ENCODE measurements at places on chromosomes 3 and 15.

DNA sequence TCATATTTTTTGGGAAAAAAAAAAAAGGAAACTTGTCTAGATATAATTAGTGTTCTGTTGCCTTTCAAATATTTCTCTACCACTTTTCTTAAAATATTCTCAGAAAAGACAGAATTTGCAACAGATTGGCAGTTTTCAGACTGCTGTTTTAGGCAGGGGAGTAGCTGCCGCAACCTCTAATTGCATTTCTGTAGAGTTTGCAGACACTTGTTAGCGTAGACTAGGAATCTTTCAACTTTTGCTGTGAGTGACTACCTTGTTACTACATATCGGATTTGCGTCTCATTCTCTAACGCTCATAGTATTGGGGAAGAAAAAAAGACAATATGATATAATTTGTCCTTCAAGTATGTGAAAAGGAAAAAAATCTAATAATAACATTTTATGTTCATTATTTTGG lies 10.7 kb downstream of the TGFBR2 start:
- DNase-seq = peak; percentile 1

DNA sequence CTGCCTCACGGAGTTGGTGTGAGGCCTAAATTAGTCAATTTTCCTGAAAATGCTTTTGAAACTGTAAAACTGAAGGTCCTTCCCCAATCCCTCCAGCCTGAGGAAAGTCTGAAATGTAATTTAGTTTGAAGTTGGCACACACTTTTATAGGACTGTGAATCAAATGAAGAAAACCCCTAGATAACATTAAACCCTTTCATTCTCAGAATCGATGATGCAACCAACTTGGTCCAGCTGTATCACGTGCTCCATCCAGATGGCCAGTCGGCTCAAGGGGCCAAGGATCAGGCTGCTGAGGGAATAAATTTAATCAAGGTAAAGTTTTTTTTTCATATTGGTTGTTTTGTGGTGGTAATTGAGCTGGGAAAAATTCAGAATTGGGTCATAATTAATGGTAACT lies 11.7 kb downstream of the MRPS22 start:
- DNase-seq = no peak

GRCh38 chr15:51051776-51052175 lies 42.9 kb downstream of the TNFAIP8L3 start:
- no peak for DNase-seq

DNA sequence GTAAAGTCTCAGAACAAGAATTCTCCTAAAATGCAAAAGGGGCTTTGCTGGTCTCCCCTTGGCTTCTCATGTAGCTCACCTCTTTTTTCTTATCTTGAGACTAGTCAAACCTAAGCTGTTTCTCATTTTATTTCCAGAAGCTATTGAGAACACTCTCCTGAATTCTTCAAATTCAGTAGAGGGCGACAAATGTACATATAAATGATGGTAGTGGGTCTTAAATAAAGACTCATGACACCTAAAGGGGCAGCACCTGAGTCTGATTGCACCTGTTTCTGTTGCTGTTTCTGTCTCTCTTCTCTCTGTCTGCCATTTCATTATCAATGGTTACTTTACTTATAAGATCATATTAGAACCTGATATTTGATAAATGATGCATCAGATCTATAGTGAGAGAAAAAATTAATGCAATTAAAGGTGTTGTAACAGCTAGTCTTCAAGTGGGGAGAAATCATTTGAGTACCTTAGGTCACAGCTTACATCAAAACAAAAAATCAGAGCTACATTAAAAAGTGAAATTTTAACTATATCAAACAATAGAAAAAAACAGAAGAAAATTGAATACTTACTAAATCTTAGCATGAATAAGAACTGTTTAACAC lies 7.0 kb downstream of the ADIPOQ start:
- DNase-seq = no peak

DNA sequence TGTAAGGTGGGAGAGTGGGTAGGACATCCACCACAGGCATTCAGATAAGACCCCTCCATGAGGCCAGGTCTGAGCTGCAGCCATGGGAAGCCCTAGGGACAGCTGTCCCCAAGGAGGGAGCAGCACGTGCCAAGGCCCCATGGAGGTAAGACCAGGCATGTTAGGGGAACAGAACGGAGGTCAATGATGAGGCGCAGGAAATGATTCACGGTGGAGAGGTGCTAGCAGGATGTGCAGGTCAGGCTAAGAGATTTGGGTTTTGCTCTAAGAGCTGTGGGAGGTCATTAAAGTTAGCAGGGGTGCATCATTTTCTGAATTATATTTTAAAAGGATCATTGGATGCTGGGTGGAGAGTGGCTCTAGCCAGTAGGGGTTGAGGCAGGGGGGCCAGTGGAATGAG lies 66.4 kb upstream of the SNRPA1 start:
- DNase-seq = no peak

DNA sequence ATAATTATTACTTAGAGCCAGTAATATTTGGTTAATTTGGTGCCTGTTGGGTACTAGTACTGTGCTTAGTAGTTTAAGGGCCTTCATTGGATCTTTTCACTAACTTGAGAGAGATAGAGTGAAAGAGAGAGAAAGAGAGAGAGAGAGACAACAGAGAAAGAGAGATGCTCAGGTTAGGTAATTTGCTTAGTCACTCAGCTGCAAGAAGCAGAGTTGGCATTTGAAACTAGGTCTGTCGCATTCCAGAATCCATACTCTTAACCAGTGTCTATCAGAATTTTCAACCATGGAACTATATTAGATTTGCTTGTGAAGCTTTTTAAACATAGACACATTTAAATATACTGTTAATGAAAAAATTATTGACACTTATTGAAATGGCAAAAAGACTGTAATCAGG lies 31.1 kb upstream of the NUDT16 start:
- DNase-seq = no peak

DNA sequence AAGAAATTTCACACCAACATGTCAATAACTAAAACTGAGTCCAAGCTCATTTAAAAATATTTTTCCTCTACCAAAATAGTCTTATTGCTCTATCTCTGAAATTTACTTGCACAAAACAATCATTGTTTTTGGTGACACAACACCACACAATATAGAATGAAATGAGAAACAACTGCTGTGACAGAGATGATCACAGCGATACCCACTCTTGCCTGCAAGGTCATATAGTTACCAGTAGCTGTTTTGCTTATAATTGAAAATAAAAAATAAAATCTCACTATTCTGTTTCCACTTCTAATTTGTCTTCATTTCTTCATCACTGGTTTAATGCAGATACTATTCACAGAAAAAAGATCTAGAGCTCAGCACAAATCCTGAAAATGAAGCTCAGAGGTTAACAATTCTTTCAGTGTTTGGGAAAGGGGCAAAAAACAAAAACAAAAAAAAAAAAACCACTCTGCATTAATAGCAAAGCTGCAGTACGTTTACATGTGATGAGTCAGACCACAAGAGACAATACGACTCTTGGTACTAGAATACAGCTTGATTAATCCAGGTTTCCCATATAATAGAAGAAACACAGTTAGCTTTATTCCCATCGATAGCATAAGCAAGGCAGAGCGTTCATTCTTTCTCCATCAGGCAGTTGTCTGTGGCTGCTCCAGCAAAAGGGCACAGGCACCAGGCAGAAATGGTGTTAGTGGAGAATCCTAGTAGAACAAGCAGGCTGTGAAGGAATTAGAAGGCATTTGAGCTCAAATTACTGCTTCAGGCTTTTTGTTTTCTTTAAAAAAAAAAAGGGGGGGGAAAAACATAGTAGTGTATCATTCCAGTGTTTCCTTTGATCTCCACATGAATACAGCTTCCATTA lies 773 bp downstream of the ANKRD28 start:
- no peak for DNase-seq

DNA sequence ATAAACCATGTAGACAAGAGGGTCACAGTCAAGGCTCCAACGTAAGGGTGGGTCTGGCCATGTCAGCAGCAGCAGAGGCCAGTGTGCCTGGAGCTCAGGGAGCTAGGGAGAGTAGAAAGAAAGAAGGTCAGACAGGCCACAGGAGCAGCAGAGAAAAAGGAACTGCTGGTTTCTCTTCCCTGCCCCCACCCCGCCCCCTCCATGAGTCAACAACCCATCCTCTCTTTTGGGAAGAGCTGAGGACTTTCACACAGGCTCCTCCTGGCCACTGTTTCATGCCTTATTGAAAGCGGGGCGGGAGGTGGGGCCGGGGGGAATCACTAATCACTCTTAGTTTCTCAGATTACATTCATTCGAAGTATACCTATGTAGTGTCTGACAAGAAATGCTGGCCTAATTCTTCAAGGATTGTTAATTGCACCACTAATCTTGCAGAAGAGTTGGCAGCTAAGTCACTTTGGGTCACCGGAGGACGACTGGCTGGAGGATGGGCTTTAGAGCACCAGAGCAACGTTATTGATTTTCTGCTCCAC lies 9.1 kb upstream of the SCG3 start:
- DNase-seq = no peak

GRCh38 chr15:62517541-62517940 lies 352.5 kb upstream of the C2CD4B start:
- DNase-seq = no peak

- DNase-seq = no peak
These were observed 8.7 kb downstream of the WDR82 start for GRCh38 chr3:52269776-52270175.

- no peak for DNase-seq
These were observed 2.7 kb downstream of the IREB2 start for GRCh38 chr15:78440375-78441373.

- no peak for DNase-seq
These were observed 68.7 kb upstream of the ADAMTS9 start for GRCh38 chr3:64756398-64756986.

- no peak for DNase-seq
These were observed 23.1 kb downstream of the DCUN1D1 start for GRCh38 chr3:182957226-182957625.

DNA sequence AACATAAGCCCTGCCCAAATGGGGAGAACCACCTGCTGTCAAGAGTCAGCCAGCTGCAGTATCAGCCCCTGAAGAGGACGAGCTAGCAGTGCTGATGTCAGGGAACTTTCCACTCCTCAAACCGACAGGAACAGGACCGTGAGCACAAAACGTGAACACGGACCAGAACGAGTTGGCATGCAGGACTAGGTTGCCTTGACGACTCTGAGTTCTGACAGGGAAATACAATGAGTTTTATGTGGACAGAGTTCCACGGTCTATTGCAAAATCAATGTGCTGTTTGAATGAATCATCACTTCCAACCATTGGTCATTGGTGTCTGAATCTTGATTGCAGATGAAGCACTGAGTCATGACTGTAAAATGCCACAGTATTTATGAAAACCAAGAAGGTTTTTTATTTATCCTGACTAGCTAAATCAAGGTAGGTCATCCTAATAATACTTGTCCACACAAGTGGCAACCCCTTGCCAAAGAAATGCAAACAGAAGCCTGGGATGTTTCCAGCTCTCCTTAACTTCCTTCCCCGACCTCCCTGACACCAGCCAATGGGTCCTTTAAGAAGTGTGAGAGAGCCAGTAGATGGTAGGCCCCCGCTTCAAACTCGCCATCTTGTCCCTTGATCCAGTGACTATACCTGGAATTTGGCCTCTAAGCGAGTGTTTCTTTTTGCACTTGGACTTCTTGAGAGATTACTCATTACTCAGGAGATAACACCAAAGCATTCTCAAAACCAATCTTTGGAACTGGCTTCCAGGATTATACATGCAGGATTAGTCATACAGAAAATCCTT lies 119.6 kb downstream of the ASB7 start:
- no peak for DNase-seq

- DNase-seq = no peak
These were observed 20.8 kb downstream of the CIAO2A start for GRCh38 chr15:64072812-64073211.

DNA sequence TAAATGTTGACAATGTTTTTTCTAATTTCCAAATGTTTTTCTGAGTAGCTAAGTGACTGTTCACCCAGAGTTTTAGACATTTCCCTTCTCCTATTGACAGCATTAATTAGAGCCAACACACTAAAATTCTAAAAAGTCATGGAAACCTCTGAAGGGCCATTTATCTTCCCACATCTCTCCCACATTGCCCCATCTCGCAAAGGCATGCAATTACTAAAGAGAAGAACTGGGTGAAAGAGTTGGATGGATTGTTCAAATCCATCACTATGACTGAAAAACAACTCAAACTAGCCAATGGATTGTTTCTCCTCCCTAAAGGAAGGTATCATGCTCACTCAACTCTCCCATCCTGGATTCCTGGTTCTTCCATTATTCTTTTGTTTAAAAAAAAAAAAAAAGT lies 30.0 kb upstream of the PHLDB2 start:
- DNase-seq = no peak

DNA sequence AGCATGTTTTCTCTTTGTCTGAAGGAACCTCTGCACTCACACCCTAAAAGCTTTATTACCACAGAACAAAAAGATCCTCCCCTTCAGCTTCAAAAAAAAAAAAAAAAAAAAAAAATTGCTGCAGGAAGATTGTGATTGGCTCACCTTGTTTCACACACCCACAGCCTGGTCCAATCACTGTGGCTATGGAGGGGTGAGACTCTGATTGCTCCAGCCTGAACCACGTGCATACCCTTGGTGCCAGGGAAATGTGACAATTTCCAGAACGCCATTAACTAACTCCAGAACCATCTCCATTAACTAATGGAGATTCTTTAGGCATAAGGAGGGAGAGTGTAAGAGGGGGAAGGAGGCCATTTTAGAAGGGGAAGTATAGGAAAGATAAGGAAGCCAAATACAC lies 106.5 kb upstream of the CRBN start:
- no peak for DNase-seq

- DNase-seq = no peak
These were observed 10.6 kb upstream of the SFMBT1 start for GRCh38 chr3:53056442-53056841.

GRCh38 chr15:91263632-91264531 lies 163.8 kb downstream of the SV2B start:
- DNase-seq = no peak

GRCh38 chr3:58899953-58900298 lies 149.9 kb downstream of the CFAP20DC start:
- no peak for DNase-seq

GRCh38 chr3:34924961-34925360 lies 714.4 kb upstream of the ARPP21 start:
- DNase-seq = no peak

DNA sequence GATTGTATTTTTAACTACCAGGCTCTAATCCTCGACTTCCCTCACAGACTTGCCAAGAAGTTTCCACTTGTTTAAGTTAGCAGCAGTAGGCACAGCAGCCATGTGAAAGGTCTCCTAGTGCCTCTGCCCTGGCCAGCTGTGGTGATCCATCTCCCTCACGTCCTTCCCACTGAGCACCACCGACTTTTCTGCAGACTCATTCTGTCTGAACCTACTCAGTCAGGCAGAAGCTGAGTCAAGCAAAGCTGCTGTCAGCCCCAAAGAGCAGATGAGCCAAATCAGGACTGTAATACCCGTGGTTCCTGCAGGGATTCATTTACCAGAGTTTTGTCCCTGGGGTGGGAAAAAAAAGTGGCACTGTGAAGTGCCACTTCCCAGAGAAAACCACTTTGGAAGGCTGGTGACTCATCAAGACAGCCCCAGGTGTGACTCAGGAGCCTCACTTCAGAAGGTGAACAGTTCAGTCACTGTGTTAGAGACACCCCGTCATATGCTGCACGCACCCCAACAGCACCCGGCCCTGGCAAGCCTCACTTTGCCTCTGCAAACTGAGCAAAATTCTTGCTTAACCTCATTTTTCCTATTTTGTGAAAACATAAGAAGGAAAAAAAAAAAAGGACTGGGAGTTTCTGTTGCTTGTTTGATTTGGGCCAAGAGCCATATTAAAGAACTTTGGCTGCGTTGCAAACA lies 76.0 kb downstream of the WWTR1 start:
- no peak for DNase-seq
